Right ventricle myocardium inferior (tissue), 1 donor: ENCODE measurements at places on chromosomes 16 and 17. TPM values are rescaled to one million over a fixed set of nuclear protein-coding genes. Genes with fewer than 3 reads are reported as not detected.

- DNase-seq: peak; percentile 77
These were observed 47.9 kb downstream of the IQCK start for GRCh38 chr16:19765860-19766553.

DNA sequence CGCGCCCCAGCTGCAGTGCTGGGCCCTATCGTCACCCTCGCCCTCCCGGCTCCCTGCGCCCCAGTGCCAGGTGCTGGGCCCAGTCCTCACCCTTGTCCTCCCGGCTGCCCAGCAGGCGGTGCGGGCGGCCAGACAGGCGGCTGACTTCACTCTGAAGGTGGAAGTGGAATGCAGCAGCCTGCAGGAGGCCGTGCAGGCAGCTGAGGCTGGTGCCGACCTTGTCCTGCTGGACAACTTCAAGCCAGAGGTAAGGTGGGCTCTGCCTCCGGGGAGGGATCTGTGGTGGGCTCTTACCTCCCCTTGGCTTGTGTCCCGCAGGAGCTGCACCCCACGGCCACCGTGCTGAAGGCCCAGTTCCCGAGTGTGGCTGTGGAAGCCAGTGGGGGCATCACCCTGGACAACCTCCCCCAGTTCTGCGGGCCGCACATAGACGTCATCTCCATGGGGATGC is 17.9 kb downstream of the QPRT start:
- no peak for DNase-seq

DNA sequence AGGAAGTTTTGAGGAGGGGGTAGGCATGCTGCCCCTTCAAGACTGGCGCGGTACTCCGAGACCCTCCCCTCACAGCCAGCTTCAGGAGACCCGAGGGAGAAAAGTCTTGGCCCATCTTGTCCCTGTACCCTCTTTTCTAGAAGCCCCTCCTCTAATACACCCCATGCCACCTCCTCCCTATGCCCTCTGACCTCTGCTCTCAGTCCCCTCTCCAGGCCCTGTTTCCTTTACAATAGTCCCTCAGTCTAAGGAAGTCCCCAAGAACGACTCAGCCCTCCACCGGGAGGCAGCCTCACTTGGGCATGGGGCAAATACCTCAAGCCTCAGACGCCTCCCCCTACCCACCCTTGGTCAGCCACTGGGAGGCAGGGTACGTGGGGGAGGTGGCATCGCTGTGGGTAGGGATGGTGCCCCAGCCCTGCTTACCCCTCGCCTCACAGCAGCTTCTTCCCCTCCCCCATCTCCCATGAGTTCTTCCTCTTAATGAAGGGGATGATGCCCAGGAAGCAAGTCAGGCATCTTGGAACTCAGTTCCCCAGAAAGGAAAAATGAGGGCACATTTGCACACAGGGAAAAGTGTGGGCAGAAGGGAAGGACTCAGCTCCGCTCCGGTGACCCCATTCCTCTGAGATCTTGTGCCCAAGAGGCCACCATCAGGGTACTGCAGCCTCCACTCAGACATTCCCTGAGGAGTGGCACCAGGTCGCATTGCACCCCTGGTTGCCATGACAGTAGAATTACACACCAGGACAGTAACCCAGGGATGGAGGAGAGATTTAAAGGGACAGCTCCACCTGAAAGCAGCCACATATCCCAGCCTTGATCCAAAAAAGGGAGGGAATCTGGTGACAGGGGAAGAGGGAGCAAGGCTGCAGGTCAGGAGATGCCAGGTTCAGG is 6.2 kb downstream of the MPP2 start:
- no peak for DNase-seq

Gene SCN4A
- total RNA-seq: 0.32 TPM

GRCh38 chr17:12313786-12314185 is 293.1 kb downstream of the MAP2K4 start:
- DNase-seq: no peak

Gene FBXL16
- total RNA-seq: not detected

- DNase-seq: peak; percentile 49
These were observed 7.0 kb upstream of the CBFA2T3 start for GRCh38 chr16:88983771-88984687.

- no peak for DNase-seq
These were observed 18.4 kb downstream of the TUBD1 start for GRCh38 chr17:59874376-59874775.

Gene CNTROB
- 9.6 TPM for total RNA-seq

Gene PARN
- 17.2 TPM for total RNA-seq

Gene KLHL10
- not detected for total RNA-seq

DNA sequence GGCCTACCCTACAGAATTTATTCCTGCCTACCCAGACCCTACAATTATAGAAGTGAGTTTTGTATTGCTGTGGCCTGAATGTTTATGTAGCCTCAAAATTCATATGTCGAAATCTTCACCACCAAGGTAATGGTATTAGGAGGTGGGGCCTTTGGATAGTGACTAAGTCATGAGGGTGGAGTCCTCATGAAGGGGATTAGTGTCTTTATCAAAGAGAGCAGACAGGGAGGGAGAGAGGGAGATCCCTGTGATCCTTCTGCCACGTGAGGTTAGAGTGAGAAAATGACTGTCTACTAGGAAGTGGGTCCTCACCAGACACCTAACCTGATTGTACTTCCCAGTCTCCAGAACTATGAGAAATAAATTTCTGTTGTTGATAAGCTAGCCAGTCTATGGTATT is 981 bp upstream of the DUXB start:
- no peak for DNase-seq

DNA sequence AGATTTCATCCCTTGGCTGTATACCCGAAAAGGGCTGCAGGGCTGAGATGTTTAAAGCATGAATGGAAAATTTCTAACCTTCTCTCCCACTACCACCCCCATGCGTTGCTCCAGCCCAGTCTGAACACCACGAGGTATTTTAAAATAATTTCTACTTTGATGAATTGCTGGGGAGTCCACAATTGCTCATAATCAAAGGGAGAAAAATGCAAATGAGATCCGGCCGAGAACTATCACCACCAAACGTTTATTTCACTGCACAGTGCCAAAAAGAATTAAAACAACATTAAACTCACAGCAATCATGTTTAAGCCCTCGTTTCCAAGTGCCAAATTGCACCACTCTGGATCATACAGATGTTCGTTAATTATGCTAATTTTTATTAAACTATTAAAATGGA is 36.7 kb downstream of the SNX11 start:
- DNase-seq: no peak

Gene UQCRC2
- total RNA-seq: 906 TPM

DNA sequence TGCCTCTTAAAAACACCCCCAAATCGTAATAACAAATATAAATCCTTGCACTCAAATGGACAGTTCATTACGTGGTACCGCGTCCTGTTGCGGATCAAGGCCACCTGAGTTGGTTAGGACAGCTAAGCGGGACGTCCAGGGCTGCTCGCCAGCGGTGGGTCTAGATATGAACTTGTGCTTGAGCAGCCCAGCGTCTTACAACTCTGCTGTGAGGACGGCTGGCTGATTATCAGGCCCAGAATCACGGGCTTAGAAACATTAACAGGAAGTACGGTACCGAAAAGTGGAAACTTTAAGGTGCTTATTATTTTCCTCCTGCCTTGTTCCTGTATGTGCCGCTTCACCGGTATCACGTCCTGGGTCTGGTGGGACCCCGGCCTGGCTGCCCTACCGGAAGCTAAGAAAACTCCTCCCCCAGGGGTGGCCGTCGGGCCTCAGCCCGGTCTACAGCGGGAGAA is 832 bp upstream of the SRRM2 start:
- peak; percentile 79 for DNase-seq

GRCh38 chr17:72175787-72176515 is 55.1 kb downstream of the SOX9 start:
- DNase-seq: no peak

- DNase-seq: no peak
These were observed 71.3 kb upstream of the BCAR1 start for GRCh38 chr16:75322740-75323139.

Gene KRTAP4-6
- total RNA-seq: not detected

Gene SHISA9
- 0.49 TPM for total RNA-seq

Gene IGFBP4
- 228 TPM for total RNA-seq

Gene FTSJ3
- total RNA-seq: 34.2 TPM

DNA sequence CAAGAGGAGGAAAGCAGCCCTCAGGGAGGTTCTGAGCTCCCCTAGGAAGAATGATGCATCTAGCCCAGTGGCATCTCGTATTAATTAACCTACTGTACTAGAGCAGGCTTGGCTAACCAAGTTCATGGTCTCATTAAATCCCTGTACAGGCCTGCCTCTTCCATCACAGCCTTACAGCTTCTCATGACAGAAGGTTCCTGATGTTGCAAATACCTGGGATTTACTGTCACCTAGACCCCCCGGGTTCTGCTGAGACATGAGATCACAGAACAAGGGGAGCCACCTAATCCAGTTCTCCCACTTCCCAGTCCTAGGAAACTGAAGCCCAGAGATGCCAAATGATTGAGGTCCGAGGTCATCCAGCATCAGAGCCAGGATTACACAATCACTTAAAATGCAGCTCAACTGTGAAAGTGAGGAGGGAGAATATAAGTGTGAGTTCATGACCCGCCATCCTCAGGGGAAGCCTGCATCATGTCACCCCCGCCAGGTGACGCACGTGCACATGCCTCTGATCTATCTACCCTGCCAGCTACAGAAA is 23.9 kb downstream of the ACLY start:
- DNase-seq: no peak

Gene TELO2
- 18.9 TPM for total RNA-seq

Gene SALL1
- 0.08 TPM for total RNA-seq

DNA sequence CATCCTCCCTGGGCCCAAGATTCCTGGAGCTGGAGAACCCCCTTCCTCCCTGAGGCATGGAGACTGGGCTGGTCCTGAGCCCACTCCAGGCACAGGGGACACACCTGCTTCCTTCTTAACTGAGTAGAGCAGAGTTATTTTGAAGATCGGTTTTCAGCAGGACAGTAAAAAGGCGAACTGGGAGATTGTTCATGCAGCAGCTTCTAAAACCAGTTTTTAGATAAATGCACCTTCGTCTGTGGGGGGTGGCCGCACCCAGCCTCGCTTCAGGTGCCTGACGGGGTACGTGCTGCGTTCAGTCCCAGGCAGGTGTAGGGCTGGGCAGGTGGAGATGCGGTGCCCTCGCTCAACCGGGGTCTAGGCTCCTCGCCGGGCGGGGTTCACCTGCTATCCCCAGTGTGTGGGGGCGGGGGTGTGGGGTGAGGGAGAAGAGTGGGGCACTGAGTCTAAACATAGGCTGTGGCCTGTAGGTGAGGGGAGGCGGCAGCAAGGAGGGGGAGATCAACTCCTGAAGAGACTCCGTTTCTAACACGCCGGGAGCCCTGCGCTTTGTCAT is 69.5 kb downstream of the JPH3 start:
- no peak for DNase-seq

Gene SLC26A11
- 3.9 TPM for total RNA-seq

DNA sequence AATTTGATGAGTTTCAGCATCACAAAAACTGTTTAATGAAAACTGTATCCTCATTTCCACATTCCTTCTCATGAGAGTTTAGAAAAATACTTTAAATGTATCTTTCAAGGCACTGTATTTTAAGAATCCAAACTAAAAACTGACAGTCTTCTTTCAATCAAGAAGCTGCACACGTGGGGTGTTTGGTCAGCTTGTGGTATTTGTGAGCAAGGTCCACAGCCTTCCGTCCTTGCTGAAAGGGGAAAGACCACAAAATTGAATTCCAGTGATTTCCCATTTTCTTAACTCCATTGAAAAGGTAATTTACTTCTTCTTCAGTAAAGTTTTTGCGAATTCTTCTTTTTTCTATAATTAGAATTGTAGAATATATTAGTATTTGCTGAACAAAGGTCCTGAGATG is 3.4 kb upstream of the DYNC1LI2 start:
- no peak for DNase-seq

- DNase-seq: no peak
These were observed 23.4 kb downstream of the NUP85 start for GRCh38 chr17:75228847-75229246.
